ENCODE measurements at places on chromosomes 2 and 18.

- DNase-seq = no peak
Observed at GRCh38 chr2:150230004-150230403, 257.5 kb downstream of the RND3 start.

DNA sequence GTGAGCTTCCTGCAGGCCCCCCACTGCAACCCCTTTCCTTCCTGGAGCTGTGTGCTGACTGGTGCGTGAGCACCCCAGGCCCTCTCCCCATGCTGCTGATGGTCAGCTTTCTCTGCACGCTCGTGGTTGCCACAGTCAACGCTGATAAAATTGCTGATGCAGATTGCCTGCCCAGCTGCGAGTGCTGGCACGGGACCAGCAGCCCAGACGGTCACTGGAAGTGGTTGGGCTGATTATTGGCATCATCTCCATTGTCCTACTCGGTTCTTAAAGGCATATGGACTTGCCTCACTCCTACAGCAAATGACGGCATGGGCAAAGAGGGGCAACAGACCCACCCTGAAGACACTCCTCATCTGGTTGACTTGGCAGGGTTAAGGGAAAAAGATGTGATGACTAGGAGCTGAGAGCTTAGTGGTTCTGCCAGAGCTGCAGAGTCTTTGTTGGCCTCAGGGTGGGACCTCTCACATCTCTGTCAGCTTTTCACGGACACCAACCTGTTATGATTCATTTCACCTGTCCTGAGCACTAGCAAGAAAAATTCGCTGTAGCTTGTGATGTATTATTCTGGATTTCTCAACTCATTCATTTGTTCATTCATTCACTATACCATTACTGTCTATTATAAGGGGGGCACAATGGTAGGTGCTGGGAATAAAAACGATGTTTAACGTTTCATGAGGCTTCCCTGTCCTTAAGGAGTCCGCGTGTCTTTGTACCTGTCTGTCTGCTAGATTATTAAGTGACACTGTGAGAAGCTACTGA, 38.4 kb downstream of the PAX8 start:
- DNase-seq = peak; percentile 91

- peak; percentile 91 for DNase-seq
Observed at GRCh38 chr2:65316072-65316471, 88.4 kb downstream of the ACTR2 start.

DNA sequence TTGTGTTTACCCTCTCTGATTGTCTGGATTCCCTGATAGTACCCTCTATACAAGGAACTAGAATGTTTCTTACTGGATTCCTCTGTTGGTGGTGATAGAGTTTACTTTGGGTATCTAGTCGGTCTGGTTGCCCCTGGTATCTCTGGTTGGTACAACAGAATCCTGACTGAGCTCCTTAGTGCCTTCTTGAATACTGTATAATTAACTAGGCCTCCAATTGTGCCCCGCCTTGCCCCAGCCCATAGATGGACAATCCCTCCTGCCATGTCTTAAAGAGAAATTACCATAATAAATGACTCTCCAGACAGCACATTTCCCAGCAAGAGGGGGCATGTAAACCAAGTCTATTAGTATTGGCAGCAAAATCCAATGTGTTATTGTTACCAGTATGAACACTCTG, 2.3 kb downstream of the SCN1A start:
- no peak for DNase-seq

DNA sequence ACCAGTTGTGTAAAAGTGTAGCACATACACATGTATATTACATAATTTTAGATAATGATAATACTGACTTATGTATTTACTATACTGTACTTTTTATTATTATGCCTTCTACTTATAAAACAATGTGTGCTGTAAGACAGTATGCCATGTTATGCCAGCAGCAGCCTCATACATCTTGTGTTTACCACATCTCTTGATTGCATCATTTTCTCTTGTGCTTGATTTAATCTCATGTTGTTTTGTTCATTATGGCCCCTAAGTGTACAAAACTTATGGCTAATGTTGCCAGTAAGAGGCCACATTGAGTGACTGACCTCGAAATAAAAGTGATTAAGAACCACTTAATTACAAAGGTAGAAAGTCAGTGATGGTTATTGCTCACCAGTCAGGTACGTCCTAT, 128.0 kb upstream of the SP5 start:
- no peak for DNase-seq

DNA sequence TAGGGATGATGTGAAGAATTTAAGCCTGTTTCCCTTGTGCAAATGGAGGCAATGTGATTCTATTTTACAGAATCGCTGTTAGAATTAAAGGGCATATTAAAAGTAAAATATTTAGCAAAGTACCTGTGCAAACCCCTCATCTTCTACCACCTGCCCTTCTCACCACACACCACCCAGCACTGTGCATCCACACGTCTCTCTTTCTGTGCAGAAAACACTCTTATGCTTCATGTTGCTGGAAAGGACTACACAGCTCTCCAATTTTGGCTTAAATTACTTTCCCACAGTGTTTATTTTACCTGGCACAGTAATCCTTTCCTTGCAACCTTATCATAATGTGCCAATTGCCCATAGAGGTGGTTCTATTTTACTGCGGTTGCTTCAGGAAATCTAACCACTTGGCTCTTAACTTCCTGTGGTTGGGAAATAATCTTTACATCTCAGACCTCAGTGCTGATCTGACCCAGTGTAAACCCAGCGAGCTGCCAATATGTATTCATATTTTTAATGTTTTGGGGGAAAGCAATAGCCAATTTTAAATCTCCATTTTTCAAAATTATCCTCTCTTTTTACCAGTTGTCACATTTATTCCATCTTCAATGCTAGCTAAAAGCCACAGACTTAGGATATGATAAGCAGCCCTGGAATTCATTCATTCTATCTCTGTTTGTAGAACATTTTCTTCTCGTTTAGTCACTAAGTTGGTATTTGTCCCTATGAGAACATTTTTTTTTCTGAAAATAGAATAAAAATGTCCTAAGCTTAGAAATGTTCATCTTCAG, 250.9 kb downstream of the DSEL start:
- DNase-seq = no peak

GRCh38 chr2:233325814-233326213, 18.2 kb downstream of the SAG start:
- DNase-seq = no peak

GRCh38 chr2:111095434-111095833, 25.3 kb upstream of the BCL2L11 start:
- no peak for DNase-seq

DNA sequence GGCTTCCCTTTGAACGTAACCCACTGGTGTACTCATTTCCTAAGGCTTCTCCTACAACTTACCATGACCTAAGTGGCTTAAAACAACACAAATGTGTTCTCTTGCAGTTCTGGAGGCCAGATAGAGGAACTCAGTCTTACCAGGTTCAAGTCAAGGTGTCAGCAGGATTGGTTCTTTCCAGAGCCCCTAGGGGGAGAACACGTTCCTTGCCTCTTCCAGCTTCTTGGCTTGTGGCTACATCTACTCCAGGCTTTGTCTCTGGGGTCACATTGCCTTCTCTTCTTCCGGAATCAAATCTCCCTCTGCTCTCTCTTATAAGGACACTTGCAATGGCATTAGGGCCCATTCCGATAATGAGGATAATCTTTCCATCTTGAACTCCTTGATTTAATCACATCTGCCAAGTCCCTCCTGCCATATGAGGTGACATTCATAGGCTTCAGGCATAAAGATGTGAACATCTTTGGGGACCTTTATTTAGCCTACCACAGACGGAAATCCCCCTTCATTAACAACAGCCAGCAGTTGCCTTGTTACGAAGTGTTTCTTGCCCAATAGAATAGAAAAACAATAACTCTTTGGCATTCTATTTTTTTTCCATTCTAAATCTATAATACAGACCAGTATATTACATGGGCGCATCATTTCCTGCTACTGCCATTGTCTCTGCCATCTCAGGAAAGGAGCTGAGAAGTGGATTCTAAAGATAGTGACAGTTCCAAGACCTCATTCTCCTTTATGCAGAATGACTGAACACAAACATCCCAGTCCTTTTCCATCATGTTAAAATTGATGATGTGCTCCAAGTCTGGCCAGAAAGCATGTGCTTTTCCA, 362.0 kb downstream of the ZNF521 start:
- DNase-seq = no peak

- DNase-seq = peak; percentile 36
Observed at GRCh38 chr2:232421189-232421785, 14.6 kb downstream of the ALPG start.

GRCh38 chr2:189265696-189266320, 86.2 kb upstream of the COL5A2 start:
- no peak for DNase-seq

DNA sequence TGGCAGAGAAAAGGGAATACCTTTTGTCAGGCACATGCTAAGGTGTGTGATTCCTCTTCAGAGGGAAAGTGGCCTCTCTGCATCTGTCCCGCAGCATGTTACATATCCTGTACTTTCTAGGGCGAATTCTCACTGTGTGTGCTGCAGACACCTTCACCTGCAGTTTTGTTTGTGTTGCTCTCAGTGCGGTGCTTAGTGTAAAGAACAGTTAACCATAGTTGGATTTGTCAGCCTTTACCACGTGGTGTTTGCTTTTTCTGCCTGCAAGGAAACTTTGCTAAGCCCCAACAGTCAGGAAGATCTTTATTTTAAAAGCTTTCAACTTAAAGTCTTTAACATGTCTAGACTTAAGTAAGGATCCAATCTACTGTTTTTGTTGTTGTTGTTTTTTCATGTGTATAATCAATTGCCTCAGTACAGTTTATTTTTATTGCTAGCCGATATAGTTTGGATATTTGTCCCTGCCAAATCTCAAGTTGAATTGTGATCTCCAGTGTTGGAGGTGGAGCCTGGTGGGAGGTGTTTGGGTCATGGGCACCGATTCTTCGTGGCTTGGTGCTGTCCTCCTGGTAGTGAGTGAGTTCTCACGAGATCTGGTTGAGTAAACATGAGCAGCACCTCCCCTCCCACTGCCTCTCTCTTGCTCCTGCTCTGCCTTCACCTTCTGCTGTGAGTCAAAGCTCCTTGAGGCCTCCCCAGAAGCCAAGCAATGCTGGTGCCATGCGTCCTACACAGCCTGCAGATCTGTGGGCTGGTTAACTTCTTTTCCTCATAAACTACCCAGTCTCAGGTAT, 90.6 kb downstream of the SNTG2 start:
- DNase-seq = no peak

DNA sequence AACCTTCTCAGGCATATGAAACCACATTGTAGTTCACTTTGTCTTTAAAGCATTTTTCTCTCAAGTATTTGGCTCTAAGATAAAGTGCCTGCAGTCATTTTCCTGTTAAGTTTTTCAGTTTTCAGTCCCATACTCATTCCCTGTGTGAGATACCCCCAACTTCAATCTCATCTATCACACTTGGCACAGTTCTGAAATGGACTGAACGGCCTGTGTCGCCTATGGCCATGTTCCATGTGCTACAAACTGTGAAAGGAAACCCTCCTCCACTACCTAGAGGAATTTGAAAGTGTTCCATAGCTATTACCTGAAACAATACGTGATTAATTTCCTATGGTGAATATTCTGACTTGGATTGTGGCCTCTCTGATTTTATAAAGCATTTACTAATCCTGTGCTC, 319.1 kb downstream of the CTNNA2 start:
- no peak for DNase-seq

DNA sequence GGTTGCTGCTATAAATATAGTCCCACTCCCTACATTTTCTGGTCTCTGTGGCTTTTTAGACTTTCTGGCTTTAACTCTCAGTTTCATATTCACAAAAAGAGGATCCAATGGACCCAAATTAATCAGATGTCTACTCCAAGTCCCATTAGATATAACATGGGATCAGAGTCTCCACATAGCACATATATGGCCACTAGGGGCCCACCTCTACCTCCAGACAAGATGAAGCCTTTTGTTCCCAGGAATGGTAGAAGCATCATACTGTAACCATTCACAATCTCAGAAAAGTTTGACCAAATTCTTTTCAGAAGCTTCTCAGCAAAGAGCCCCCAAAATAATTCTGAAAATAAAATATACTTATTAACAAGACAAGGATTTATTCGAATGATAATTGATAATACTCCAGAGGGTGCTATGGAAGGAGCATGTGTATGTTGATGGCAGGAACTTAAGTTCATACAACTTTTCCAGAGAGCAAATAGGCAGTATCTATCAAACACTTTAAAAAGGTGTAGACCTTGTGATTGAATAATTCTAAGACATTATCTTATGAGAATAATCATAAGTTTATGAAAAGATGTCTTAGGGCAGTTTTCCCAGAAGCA, 382.3 kb upstream of the CRIM1 start:
- no peak for DNase-seq

DNA sequence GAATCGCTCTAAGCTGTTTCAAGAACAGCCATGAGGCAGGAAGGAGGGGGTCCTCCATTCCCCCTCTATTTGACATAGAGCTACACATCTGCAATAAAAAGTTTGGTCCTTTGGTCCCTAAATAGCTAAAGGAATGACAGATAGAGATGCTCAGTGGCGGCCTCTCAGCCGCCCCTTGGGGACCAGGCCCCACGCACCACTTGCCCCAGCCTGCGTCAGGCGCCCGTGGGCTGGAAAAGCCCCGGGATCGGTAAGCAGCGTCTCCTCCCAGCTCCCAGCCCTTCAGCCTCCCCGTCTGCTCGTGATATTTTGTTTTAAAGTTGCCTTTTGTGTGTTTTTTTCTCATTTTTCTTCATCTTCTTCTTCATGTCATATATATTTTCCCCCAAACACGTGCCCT, 321.0 kb downstream of the CELF4 start:
- no peak for DNase-seq

DNA sequence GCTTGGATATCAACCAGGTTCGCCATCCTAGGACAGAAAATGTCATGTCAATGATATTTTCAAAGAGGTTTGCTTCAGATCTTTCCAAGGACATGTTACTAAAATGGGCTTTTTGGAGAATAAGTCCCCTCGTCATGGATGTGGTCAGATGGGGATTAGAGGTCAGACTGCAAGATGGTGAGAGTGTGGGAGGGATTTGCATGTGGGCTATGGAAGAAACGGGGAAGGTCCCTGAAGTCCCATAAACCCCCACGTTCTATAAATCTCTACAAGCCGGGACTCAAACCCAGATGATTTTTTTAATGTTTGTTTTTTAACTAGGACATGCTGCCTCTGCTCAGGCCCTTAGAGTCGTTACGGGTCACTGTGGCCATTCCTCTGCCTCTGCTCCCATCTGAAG, 37.7 kb upstream of the IGFBP5 start:
- no peak for DNase-seq

- no peak for DNase-seq
Observed at GRCh38 chr2:74759986-74760385, 73.9 kb upstream of the HK2 start.

Measured in sigmoid colon (tissue), 7 donors.